ENCODE measurements at places on chromosomes 5 and 9. TPM values are rescaled to one million over a fixed set of nuclear protein-coding genes. Genes with fewer than 3 reads are reported as not detected.

DNA sequence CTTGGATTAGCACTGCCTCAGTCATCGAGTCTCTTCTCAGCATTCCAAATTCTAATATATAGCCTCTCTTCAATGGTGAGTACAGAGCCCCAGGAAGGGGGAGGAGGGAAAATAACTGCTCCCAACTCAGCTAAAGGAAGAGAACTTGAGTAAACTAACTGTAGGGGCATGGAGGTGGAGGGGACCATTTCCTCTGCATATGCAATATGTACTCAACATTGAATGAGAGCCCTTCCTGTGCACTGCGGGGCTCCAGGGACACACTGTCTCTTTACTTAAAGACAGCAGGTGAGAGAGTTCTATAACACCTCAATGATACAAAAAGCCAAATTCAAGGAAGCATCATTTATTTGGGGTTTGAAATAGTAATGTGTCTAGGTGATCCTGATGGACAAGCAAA, 75.1 kb downstream of the GNAQ start:
- no peak for DNase-seq

PCDHA8 gene
- polyA plus RNA-seq: not detected

DNA sequence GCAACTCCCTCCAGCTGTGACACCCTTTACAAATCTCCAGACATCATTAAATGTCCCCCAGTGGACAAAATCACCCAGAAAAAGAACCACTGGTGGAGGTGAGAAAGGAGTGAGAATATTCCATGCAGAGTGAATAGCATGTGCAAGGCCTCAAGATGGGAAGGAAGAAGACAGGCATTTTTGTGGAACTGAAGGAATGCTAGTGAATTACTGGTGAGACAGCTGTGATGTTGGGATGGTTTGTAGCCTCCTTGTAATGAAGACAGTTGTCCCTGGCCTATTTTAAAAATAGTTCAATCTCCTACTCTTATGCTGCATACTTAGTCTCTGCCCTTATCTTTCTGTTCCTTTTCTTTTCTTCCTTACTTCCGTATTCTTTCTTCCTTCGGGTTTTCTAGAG, 124.9 kb upstream of the RPS23 start:
- DNase-seq: no peak

DNA sequence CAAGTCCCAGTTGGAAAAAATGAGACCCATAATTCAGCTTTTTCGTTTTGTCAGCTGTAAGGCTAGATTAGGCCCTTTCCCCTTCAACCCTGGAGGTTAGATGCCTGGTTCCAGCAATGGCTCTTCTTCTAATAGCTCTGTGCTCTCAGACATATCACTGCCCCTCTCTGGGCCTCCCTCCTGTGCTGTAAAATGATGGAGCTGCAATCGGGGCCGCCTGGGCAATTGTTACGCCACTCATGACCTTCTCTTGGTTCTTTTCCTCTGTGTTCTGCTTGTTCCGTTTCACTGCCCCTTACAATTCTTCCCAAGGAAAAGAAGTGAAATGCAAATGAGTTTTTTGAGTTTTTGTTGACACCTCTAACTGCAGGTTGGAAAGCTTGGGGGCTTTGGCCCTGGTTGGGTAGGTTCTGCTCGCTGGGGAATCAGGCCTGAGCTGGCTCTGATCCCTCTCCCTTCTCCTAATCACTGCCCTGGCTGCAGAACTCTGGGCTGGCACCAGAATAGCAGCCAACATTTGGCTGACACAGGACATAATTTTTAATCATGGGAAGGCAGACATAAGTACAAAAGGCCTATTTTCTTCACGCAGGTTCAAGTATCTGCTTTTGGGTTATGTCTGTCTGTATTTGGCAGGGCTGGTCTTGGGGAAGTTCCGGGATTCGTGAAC, 110.9 kb downstream of the FOXD1 start:
- DNase-seq: no peak

- DNase-seq: no peak
Observed at GRCh38 chr9:127923046-127923445, 6.2 kb upstream of the ST6GALNAC4 start.

IL3 gene
- not detected for polyA plus RNA-seq

GRCh38 chr9:121302786-121303185, 34.8 kb downstream of the GSN start:
- no peak for DNase-seq

GRCh38 chr9:127058645-127059021, 63.8 kb downstream of the ANGPTL2 start:
- DNase-seq: no peak

CARTPT gene
- polyA plus RNA-seq: not detected

GRCh38 chr9:69970001-69970533, 73.6 kb upstream of the MAMDC2 start:
- DNase-seq: no peak
